Right atrium auricular region (tissue), 2 donors: ENCODE measurements at places on chromosomes 16 and 17. TPM values are rescaled to one million over a fixed set of nuclear protein-coding genes. Genes with fewer than 3 reads are reported as not detected.

KRTAP9-8 gene
- not detected for total RNA-seq

MYH2 gene
- not detected for total RNA-seq

NACA2 gene
- not detected for total RNA-seq

GRCh38 chr16:74580833-74581232, 26.1 kb downstream of the GLG1 start:
- peaks cover 6% of the 10 kb centered on the region for H3K4me1 ChIP-seq
- H3K27ac ChIP-seq: no peak overlapping the region
- no peaks in the 10 kb centered on the region for H3K36me3 ChIP-seq
- DNase-seq: no peak
- H3K4me3 ChIP-seq: no peak overlapping the region

GRCh38 chr17:35761601-35762000, 914 bp downstream of the C17orf50 start:
- H3K4me3 ChIP-seq: no peak overlapping the region
- H3K36me3 ChIP-seq: no peaks in the 10 kb centered on the region
- H3K4me1 ChIP-seq: peaks cover 15% of the 10 kb centered on the region
- H3K27ac ChIP-seq: no peak overlapping the region

- peaks cover 29% of the 10 kb centered on the region for H3K4me1 ChIP-seq
- DNase-seq: no peak
- H3K36me3 ChIP-seq: peaks cover 20% of the 10 kb centered on the region
- H3K4me3 ChIP-seq: peak overlapping the region; percentile 82
- no peaks in the 10 kb centered on the region for H3K27me3 ChIP-seq
- peak overlapping the region; percentile 98 for H3K27ac ChIP-seq
Observed at GRCh38 chr16:30533748-30534367, 800 bp downstream of the ZNF747 start.

DNA sequence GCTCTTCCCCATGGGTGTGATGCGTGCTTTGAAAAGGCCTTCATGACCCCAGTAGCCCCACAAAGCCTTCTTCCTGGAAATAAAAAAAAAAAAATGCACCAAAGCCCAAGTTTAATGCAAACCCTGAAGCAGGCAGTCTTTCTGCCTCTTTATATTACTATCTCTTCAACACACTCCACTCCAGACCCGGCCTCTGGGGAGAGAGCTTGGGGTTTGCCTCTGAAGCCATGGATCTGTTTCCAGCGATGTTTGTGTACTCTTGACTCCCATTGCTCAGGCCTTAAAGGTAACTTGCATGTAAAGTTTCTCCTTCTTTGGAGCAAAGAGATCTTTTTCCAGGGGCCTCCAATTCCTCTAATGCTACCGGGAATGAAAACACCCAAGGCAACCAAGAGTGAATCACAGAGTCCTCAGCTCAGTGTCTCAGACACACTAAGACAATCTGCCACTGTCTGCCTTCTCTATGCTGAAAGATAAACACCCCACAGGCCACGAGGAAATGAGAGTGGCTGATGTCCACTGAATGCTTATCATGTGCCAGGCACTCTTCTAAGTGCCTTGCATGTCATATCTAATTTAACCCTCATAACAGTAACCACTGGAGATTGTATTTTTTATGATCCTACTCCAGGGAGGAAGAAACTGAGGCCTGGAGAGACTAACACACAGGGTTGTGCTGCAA, 56.4 kb upstream of the AKTIP start:
- H3K4me3 ChIP-seq: no peak overlapping the region
- no peaks in the 10 kb centered on the region for H3K27me3 ChIP-seq
- no peak overlapping the region for H3K27ac ChIP-seq
- H3K4me1 ChIP-seq: no peaks in the 10 kb centered on the region
- H3K36me3 ChIP-seq: no peaks in the 10 kb centered on the region
- DNase-seq: no peak

GRCh38 chr17:6147042-6147441, 76.9 kb downstream of the WSCD1 start:
- H3K36me3 ChIP-seq: no peaks in the 10 kb centered on the region
- no peaks in the 10 kb centered on the region for H3K27me3 ChIP-seq
- no peak overlapping the region for H3K27ac ChIP-seq
- no peaks in the 10 kb centered on the region for H3K4me1 ChIP-seq
- no peak overlapping the region for H3K4me3 ChIP-seq

- no peak for DNase-seq
- H3K4me1 ChIP-seq: peaks cover 13% of the 10 kb centered on the region
Observed at GRCh38 chr16:3589441-3589921, 12.3 kb upstream of the NLRC3 start.

PSME3 gene
- total RNA-seq: 63.8 TPM

LGALS9C gene
- not detected for total RNA-seq

- H3K4me1 ChIP-seq: no peaks in the 10 kb centered on the region
- DNase-seq: no peak
- H3K36me3 ChIP-seq: peaks cover 26% of the 10 kb centered on the region
Observed at GRCh38 chr17:30188211-30188939, 47.1 kb downstream of the SLC6A4 start.

- no peaks in the 10 kb centered on the region for H3K4me1 ChIP-seq
- no peaks in the 10 kb centered on the region for H3K27me3 ChIP-seq
- H3K4me3 ChIP-seq: no peak overlapping the region
- no peak for DNase-seq
- H3K27ac ChIP-seq: no peak overlapping the region
Observed at GRCh38 chr16:18796377-18796776, 5.0 kb downstream of the ARL6IP1 start.

DNA sequence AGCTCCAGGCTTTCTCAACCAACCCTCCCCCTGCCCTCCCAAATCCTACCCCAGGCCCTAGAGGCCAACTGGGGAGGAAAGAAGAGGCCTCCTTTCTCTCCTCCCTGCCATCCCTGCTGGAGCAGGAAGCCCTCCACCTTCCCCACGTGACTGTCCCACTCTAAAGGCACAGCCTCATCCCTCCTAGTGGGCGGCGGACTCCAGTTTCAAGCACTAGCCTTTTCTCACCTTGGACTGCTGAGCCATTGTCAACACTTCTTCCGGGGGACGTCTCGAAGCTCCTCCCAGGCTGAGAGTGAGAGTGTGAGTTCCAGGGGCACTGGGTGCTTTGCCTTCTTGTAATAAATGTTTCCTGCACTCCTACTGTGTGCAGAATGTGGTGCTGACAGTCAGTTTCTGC, 21.4 kb upstream of the IRX6 start:
- no peak overlapping the region for H3K4me3 ChIP-seq
- H3K4me1 ChIP-seq: no peaks in the 10 kb centered on the region
- no peaks in the 10 kb centered on the region for H3K36me3 ChIP-seq
- DNase-seq: no peak

- H3K4me3 ChIP-seq: no peak overlapping the region
- H3K4me1 ChIP-seq: no peaks in the 10 kb centered on the region
- H3K27ac ChIP-seq: peak overlapping the region; percentile 94
- no peaks in the 10 kb centered on the region for H3K27me3 ChIP-seq
Observed at GRCh38 chr17:75874323-75875181, 3.8 kb downstream of the TRIM47 start.

- H3K27me3 ChIP-seq: no peaks in the 10 kb centered on the region
- no peaks in the 10 kb centered on the region for H3K4me1 ChIP-seq
- peaks cover 60% of the 10 kb centered on the region for H3K36me3 ChIP-seq
- DNase-seq: no peak
- no peak overlapping the region for H3K4me3 ChIP-seq
Observed at GRCh38 chr16:69938981-69939820, 11.9 kb upstream of the CLEC18A start.

GRCh38 chr17:11896199-11896598, 101.1 kb downstream of the ZNF18 start:
- no peak for DNase-seq
- H3K4me3 ChIP-seq: no peak overlapping the region
- no peaks in the 10 kb centered on the region for H3K36me3 ChIP-seq
- H3K4me1 ChIP-seq: peaks cover 6% of the 10 kb centered on the region

SLC13A2 gene
- not detected for total RNA-seq

PCGF2 gene
- 12.1 TPM for total RNA-seq

DNA sequence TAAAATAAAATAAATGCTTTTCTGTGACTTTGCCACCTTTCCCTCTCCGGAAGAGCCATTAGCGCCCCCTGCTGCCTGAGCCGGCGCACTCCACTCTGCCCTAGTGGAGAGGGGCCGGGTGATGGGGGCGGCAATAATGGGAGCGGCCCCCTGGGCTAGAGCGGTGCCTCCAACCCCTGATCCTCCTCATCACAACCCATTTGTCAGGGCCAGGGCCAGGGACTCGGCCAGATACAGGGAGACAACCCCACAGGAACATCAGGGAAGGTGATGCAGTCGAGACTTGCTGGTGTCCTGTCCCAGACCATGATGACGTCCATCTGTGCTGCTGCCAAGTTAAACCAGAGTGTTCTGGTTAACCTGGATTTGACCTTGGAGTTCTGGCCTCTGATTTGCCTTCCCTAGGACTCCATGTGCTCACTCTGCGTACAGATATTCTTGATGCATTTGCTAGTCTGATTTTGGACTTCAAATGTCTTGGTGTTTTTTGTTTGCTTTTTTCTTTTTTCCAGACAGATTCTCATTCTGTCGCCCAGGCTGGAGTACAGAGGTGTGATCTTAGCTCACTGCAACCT, 46.1 kb upstream of the BPTF start:
- no peaks in the 10 kb centered on the region for H3K36me3 ChIP-seq
- H3K4me3 ChIP-seq: no peak overlapping the region
- peak overlapping the region; percentile 6 for H3K27ac ChIP-seq
- no peaks in the 10 kb centered on the region for H3K27me3 ChIP-seq
- H3K4me1 ChIP-seq: no peaks in the 10 kb centered on the region

DNA sequence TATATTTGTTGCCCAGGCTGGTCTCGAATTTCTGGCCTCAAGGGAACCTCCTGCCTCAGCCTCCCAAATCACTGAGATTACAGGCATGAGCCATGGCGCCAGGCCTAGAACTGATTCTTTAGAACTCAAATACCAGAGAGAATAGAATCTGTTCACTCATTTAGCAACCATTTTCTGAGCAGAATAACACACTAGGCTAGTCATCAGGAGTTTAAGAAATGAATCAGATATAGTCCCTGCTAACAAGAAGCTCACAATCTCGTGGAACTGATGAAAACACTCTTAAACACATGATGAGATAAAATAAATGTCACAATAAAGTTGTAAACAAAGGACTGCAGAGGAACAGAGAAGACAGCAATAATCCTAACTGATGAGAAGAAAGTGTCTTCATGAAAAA, 55.8 kb upstream of the ADCY9 start:
- DNase-seq: no peak
- H3K27me3 ChIP-seq: no peaks in the 10 kb centered on the region
- no peaks in the 10 kb centered on the region for H3K36me3 ChIP-seq
- H3K4me1 ChIP-seq: no peaks in the 10 kb centered on the region
